ENCODE measurements at places on chromosomes 2 and 18.
A peak's percentile ranks its signal among the peaks of the same experiment; 100 is the strongest.

GRCh38 chr2:219001577-219002394, 8.6 kb upstream of the CRYBA2 start:
- no peak for DNase-seq

DNA sequence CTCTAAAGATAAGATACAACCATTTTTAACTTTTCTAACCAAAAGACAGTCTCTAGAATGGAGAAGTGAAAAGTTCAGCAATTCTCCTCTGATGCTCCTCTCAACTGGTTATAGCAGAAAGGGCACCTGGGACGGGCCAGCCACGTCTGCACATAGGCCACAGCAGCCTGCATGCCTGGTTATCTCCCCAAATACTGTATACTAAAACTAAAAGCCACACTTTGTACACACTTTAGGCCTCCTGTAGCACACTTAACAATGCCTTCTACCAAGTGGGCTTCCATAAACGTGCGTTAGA, 179.1 kb downstream of the ANKRD44 start:
- DNase-seq = no peak

DNA sequence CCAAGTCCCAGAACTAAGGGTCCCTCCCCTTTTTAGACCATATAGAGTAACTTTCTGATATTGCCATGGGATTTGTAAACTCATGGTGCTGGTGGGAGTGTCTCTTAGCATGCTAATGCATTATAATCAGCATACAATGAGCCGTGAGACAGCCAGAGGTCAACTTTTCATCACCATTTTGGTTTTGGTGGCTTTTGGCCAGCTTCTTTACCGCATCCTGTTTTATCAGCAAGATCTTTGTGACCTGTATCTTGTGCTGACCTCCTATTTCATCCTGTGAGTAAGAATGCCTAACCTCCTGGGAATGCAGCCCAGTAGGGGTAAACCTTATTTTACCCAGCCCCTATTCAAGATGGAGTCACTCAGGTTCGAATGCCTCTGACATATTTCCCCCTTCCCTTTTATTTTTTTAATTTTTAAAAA, 148.2 kb downstream of the PHLPP1 start:
- DNase-seq = no peak

DNA sequence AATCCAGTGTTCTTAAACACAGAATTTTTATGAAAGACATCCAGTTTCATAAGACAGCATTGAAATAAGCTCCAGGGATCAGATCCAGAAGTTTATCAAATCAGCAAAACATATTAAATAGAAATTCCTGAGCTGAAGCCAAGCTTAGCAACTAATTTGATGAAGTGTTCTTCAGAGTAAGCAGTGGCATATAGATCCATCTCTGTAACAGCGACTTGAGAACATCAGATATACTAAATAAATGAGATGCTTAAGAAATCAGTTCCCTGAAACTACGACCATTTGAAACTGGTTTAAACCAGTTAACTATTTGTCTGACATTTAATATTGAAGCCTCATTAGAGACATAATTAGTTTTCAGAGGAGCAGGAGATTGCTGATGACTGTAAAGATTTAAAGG, 34.1 kb downstream of the PPP1R1C start:
- no peak for DNase-seq

- no peak for DNase-seq
These were observed 1167.5 kb downstream of the DPP10 start for GRCh38 chr2:115609978-115610377.

- DNase-seq = no peak
These were observed 142.3 kb downstream of the ABCA12 start for GRCh38 chr2:214995926-214996670.

- no peak for DNase-seq
These were observed 25.8 kb downstream of the CAB39 start for GRCh38 chr2:230738391-230738811.

DNA sequence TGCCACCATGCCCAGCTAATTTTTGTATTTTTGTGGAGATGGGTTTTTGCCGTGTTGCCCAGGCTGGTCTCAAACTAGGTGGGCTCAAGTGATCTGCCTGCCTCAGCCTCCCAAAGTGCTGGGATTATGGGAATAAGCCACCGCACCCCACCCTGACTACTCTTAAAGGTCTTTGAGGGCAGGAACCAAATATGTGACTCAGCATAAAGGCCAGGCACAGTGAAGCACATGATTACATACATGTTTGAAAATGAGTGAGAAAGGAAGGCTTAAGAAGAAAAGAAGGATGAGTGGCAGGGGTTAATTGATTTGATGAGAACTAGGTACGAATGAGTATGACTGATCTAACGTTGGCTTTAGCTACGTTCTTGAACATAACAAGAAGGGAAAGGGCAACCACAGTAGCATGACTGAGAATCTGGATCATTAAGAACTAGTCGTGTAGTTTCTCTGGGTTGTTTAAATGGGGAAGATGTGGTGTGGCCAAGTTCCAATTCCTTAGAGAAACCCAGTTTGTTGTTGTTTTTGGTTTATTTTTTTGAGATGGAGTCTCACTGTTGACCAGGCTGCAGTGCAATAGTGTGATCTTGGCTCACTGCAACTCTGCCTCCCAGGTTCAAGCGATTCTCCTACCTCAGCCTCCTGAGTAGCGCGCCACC, 6.8 kb downstream of the RESP18 start:
- DNase-seq = no peak

- DNase-seq = peak; percentile 94
These were observed 1.6 kb upstream of the KLF7 start for GRCh38 chr2:207167099-207167923.

DNA sequence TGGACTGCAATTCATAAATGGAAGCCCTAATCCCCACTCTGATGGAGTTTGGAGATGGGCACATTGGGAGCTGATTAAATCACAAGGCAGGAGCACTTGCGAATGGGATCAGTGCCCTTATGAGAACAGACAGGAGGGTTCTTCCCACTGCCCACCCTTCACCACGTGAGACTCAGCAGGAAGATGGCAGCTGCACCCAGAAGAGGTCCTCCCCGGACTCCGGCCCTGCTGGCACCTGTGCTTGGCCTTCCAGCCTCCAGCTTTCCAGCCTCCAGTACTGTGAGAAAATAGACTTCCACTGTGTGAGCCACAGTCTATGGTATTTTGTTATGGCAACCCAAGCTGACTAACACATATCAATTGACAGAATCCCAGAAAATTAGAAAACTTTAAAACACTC, 267.6 kb upstream of the SALL3 start:
- no peak for DNase-seq

- DNase-seq = no peak
These were observed 19.1 kb upstream of the GCFC2 start for GRCh38 chr2:75729861-75730260.

- no peak for DNase-seq
These were observed 204.5 kb upstream of the CXCR4 start for GRCh38 chr2:136322428-136322827.

GRCh38 chr2:2768476-2768875, 437.4 kb upstream of the MYT1L start:
- no peak for DNase-seq

DNA sequence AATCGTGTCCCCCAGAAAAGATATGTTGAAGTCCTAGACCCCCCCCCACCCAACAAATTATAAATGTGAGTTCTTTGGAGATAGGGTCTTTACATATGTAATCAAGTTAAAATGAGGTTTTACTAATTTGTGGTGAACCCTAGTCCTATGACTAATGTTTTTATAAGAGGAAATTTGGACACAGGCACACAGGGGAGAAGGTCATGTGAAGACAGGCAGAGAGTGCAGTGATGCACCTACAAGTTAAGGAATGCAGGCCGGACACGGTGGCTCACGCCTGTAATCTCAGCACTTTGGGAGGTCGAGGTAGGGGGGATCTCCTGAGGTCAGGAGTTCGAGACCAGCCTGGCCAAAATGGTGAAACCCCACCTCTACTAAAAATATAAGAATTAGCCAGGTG, 5.8 kb upstream of the PMAIP1 start:
- no peak for DNase-seq

DNA sequence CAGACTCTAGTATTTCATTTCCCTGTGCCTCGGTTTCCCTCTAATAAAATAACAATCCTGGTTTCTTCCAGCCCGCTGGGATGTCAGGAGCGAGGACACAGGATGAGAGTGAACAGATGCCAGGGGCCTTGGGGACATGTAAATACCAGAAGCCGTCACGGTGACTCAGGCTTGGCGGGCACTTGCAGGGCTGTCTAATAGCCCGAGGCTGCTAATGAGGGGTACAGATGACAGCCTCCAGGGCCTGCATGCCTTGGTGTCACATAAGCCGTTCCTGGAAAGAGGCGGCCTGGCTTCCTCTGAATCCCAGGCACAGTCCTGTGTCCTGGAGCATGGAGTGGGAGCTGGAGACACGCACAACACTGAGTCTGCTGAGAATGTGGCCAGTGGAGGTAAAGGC, 28.2 kb downstream of the HS1BP3 start:
- no peak for DNase-seq

DNA sequence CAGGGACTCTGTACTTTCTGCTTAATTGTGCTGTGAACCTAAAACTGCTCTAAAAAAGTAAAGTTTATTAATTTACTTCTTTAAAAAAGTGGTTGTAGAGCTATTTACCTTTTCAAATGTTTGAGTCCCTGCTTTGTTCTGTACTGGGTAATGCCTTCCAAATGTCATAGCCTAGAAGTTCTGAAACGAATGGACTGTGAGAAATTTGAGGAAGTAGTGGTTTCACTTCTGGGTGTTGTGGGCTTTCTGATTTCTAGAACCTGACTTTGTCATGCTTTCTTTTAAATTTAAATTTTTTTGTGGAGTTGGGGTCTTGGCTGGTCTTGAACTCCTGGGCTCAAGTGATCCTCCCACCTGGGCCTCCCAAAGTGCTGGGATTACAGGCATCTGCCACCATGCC, 44.6 kb downstream of the SMAD4 start:
- DNase-seq = peak; percentile 54

- no peak for DNase-seq
These were observed 16.8 kb upstream of the MTERF4 start for GRCh38 chr2:241118737-241119505.

GRCh38 chr18:11322716-11323115, 173.3 kb upstream of the PIEZO2 start:
- no peak for DNase-seq

- no peak for DNase-seq
These were observed 337.2 kb upstream of the SLC39A10 start for GRCh38 chr2:195319548-195320412.

DNA sequence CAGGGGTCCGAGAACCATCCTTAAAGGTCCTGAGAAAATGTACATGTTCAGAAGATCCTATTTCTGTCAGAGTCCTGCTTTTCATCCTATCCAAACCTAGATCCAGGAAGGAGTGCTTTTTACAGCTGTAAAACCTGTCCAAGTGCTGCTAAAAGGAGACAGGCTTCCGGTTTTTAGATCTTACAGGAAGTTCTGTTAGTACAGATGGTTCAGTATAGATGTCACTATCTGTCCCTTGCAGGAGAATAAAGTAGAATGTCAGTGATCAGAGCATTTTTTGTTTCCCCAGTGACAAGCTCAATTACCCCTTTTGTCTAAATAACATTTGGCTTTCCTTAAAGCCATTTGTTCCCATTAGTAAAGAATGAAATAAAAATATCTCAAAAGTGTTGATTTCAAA, 98.3 kb downstream of the NRP2 start:
- DNase-seq = no peak

DNA sequence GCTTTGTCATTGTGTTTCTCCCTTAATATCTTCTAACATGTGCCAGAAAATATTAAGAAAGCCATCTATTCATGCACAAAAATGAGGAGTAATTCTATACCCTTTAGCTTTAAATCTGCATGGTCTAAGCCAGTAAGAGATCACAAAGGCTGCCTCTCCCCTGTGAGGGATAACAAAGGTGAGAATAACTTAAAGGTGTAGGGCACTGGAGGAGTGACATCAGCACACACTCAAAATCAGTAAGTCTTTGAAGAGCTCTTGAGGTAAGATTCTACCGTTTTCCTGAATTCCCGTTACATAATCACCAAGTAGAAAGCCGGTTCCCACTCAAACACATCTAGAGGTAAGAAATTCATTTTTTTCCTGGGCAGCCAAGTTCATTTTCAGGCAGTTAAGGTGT, 123.9 kb upstream of the SULT1C3 start:
- DNase-seq = no peak

DNA sequence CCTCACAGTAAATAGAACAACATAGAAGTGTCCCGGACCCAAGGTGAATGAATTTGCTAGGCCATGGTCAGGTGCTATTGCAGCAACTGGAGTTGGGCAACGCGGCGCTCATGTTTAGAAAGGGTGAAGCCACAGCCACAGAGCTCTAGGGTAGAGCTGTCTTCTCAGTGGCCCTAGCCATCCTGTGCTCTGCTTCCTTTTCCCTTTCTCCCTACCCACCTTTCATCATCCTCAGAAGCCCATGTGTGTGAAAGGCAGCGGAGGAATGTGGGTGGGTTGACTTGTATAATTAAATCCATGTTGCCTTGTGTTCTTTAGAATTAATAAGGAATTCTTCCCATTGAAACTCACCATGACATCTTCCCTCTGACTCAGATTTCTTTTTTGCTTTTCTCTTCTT, 336.7 kb downstream of the OSR1 start:
- DNase-seq = no peak

DNA sequence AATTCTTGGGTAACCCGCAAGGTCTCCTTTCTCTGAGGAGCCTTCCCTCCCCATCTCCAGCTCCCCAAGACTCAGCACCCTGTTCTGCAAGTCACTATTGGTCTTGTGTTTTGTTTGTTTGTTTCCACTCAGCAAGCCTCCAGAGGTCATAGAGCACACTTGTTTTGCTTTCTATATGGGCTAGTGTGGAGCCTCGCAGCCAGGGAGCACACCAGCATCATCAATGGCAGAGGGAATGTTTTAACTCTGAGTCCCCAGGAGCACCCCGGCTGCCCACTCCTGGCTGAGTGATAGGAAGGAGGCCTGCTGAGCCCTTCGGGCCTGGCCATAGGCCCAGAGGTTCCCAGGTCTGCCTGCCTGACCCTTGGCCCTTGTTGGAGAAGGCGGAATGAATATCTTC, 36.6 kb downstream of the GLI2 start:
- no peak for DNase-seq

DNA sequence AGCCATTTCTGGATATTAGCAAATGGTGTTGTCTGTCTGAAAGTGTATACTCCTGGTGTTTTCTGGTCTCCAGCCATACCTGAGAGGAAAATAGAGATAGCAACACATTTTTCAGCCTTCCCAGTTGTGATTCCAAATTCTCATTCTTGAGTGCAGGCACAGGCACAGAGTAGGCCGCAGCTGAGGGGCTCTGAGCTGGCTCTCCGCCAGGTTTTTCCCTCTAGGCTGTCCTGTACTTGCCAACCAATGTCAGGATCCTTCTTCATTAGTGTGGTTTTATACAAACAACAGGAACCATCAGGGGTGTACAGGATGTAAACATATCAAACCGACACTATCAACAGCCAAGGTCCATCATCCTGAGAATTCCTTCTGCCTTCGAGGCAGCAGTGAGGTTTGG, 1733.6 kb upstream of the CELF4 start:
- no peak for DNase-seq

GRCh38 chr18:32707147-32707546, 65.7 kb downstream of the KLHL14 start:
- no peak for DNase-seq

GRCh38 chr18:23643815-23644490, 18.8 kb downstream of the ANKRD29 start:
- no peak for DNase-seq

GRCh38 chr2:15517793-15518192, 43.3 kb downstream of the NBAS start:
- no peak for DNase-seq

Measured in suppressor macrophage treated with lipopolysaccharide for 4 hours (primary cell).